Mesenteric fat pad (tissue), 1 donor: ENCODE measurements at places on chromosomes 4 and X.

DNA sequence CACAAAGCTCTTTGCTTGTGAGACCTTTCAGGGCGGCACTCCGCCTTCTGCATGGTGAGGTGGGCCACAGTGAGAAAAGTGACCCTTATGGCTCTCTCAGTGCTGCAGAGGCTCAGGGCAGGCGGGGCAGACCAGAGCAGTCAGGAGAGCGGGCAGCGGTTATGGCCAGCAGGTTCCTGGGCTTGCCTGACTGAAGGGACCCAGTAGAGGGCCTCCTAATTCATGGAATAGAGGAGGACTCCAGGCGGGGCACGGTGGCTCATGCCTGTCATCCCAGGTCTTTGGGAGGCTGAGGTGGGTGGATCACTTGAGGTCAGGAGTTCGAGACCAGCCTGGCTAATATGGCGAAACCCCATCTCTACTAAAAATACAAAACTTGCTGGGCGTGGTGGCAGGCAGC is 91.4 kb downstream of the CLNK start:
- DNase-seq, result no peak

GRCh38 chrX:69010339-69010738 is 154.9 kb downstream of the PJA1 start:
- DNase-seq, result no peak

GRCh38 chr4:98749206-98749605 is 90.8 kb upstream of the TSPAN5 start:
- DNase-seq, result no peak

GRCh38 chrX:41382714-41383645 is 49.0 kb downstream of the DDX3X start:
- DNase-seq, result no peak

DNA sequence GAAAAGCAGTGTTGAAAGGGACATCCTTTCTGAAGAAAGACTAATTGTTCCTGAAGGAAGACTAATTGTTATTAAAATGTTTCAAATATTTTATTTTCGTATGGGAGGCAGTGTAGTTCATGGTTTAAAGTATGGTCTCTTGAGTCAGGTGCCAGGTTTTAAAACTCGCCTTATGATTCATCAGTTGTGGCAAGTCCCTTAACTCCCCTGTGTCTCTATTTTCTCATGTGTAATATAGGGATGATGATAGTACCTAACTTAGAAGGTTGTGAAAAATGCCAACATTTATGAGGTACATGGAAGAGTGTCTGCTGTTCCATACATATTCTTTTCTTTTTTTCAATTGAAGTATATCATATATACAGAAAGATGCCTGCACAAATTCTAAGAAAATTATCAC is 414.2 kb upstream of the DIPK2B start:
- DNase-seq, result no peak
